ENCODE measurements at places on chromosomes 1 and 21.

GRCh38 chr1:17277511-17278159 lies 28.7 kb downstream of the PADI3 start:
- DNase-seq = no peak

- no peak for DNase-seq
Observed at GRCh38 chr1:98677288-98677687, 15.8 kb downstream of the SNX7 start.

GRCh38 chr1:89732643-89733222 lies 88.1 kb upstream of the LRRC8D start:
- no peak for DNase-seq

DNA sequence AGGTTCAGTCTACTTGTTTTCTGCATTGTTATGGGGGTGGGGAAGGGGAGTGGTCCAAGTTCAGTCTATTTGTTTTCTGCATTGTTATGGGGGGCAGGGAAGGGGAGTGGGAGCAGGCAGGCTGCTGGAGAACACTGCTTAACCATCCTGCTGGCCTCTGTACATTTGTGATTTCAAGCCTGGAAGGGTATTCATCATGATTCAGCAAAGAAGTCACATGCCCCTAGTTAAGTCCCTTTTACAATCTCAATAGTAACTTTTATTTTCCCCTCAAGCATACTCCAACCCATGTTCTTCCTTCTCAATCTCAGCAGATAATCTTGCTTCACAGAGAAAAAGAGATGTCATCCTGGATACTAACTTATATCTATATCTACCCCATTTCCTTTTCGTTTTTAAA lies 7.9 kb downstream of the LYST start:
- DNase-seq = no peak

GRCh38 chr21:44084496-44085241 lies 22.5 kb upstream of the PWP2 start:
- DNase-seq = no peak

DNA sequence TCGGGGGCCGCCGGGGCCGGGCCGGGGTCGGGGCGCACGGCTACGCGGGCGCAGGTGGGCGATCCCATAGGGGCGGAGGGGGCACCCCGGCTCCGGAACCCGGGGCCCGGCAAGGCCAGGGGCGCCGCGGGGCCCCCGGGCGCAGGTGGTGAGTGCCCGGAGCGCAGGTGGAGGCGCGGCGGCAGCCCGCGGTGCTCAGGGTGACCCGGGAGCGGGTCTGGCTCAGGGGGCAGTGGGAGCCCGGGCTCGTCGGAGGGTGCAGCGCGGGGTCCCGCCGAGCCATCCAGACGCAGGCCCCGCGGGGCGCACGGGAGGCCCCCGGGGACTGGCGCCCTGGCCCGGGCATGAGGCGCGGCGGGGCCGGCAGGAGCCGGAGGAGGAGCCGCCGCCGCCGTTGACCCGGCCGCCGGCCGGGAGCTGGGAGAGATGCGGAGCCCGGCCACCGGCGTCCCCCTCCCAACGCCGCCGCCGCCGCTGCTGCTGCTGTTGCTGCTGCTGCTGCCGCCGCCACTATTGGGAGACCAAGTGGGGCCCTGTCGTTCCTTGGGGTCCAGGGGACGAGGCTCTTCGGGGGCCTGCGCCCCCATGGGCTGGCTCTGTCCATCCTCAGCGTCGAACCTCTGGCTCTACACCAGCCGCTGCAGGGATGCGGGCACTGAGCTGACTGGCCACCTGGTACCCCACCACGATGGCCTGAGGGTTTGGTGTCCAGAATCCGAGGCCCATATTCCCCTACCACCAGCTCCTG lies 489 bp downstream of the CELSR2 start:
- no peak for DNase-seq

- DNase-seq = no peak
Observed at GRCh38 chr1:34879230-34879629, 19.7 kb upstream of the SMIM12 start.

DNA sequence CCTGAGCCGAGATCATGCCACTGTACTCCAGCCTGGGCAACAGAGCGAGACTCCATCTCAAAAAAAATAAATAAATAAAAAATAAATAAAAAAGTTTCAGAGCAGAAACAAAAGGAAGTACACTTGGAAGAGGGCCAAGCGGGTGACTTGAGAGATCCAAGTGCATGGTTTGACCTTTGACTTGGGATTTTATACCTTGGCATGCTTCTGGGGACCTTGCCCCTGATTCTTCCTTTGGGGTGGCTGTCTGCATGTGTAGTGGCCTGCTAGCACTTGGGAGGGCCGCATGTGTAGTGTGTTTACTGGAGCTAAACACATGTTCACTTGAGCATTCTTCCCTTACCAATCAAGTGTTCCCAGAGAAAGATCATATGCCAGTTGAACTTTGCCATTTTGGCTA lies 114.0 kb downstream of the DTL start:
- no peak for DNase-seq

- DNase-seq = peak; percentile 67
Observed at GRCh38 chr1:205255941-205256780, 28.4 kb downstream of the TMCC2 start.

- DNase-seq = no peak
Observed at GRCh38 chr1:33383489-33383888, 47.4 kb downstream of the PHC2 start.

DNA sequence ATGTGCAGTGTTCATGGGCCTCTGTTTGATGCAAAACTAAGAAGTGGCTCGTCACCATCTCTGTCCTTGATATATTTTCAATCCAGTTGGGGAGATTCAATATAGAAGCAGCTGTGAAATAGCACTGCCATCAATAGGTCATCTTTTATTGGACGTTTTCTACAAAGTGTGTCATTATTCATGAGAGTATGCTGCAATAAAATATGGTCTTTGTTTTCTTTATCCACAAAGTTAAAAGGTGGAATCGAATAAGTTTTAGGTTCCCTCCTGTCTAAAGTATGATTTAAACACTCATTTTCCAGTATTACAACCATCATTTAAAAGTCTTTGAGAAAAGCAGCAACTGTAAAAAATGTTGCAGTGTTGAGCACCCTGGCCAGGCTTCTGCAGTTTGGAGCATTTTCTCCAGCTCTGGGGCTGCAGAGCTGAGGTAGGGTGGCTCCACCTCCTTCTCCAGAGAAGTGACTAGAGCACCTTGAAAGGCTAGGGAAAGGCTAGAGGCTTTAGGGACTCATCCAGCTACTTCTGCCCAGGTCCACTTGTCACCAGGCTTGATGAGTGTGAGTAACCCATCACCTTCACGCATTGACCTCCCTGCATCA lies 56.5 kb upstream of the DNAH14 start:
- DNase-seq = no peak

- no peak for DNase-seq
Observed at GRCh38 chr1:220338759-220339158, 66.5 kb upstream of the RAB3GAP2 start.

GRCh38 chr21:35345954-35346353 lies 296.9 kb upstream of the RUNX1 start:
- no peak for DNase-seq

- no peak for DNase-seq
Observed at GRCh38 chr1:211910913-211911485, 80.4 kb upstream of the LPGAT1 start.

GRCh38 chr1:1247341-1247913 lies 905 bp upstream of the C1QTNF12 start:
- DNase-seq = no peak

DNA sequence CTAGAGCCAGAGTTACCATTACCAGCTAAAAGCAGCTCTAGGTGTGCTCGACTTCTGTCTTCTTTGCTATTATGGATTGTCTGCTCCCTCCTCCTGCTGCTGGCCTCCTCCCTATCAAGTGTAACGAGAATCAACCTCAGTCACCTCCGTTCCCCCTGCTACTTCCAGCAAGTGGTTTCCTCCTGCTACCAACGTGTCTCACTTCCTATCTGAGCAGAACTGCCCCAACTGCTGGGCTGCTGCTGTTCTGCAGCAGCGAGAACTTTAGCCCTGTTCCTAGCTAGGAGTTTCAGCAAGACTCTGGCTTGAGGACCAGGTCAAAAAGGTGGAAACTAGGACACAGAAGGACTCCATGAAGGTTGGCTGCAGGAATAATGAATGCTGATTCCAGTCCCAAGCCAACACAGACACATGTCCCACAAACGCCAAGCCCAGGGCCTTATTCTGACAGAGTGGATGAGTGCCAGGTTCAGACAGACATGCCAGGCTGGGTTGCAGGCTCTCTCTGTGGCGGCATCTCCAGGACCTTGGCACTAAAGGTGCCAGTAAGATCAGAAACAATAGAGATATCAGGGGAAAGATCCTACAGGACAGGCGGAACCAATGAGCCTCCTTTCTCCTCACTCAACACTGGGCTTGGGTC lies 46.9 kb downstream of the CD34 start:
- DNase-seq = peak; percentile 24

DNA sequence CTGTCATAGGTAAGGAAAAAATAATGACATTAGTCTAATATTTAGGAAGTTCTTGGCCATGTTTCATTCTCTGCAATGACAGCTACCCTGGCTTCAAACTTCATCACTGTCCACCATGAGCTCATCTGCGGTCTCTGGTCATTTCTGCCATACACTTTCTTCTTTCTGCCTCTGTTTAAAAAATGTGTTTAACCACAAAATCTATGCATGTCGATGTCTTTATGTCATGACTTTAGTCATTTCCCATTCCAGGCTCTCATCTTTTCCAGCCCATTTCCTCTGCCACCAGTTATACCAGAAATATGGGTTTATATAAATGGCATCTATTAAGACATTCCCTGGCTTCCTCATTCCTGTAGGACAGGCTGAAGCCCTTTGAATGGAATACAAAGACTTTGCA lies 68.5 kb upstream of the DUSP10 start:
- DNase-seq = no peak

DNA sequence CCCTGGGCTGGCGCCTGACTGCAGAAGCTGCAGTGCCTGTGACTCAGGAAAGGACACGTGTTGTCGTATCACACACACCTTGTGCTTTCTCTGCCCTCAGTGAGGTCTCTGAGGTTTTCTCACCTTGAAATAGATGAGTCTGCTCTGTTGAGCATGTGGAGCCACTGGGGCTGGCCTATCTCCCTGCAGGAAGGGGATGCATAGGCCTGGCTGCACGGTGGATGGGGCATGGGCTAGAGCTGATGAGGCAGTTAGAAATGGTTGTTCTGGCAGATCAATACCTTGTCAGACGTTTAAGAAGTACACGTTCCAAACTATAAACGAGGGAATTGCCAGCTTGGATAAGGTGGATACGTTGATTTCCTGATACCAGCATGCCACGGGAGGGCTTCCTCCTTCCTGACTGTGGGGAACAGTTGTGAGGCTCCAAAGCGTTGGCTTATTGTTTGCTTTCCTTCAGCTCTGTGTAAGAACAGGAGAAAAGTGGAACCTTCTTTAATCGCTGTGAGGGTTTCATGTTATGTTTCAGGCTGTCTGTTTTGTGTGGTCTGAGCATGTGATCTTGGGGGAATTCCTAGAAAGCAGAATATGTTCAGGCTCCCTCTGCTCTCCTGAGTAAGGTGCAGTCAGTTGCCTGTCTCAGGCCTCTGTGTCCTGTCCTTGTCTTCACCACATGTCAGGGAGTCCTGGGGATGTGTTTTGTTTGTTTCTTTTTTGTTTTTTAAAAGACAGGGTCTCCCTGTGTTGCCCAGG lies 44.8 kb downstream of the PCNT start:
- DNase-seq = peak; percentile 7

DNA sequence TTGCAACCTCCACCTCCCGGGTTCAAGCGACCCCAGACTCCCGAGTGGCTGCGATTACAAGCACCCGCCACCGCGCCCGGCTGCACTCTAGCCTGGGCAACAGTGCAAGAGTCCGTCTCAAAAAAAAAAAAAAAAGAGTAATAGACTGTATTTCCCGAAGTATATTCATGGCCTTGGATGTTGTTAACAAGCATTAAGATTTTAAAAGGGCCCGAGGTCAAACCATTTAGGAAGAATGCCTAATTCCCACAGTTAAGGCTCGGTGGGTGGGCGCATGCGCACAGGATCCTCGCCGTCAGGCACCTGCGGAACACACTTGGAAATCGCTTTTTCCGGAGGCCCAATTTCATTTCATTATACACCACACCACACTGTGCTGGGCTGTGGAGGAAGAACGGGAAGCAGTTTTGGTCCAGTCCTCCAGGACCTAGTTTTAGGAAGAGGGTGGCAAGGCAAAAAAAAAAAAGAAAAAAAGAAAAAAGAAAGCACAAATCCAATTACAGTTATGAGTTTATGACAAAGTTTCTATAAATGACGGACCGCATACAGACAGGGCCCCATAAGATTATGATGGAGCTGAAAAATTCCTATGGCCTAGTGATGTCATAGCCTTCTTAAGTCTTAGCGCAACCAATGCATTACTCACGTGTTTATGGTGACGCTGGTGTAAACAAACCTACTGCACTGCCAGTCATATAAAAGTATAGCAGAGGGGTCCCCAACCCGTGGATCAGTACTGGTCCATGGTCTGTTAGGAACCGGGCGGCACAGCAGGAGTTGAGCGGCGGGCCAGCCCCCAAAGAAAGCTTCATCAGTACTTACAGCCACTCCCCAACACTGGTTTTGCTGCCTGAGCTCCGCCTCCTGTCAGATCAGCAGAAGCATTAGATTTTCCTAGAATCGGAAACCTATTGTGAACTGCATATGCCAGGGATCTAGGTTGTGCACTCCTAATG lies 38.2 kb downstream of the H3-3A start:
- no peak for DNase-seq

DNA sequence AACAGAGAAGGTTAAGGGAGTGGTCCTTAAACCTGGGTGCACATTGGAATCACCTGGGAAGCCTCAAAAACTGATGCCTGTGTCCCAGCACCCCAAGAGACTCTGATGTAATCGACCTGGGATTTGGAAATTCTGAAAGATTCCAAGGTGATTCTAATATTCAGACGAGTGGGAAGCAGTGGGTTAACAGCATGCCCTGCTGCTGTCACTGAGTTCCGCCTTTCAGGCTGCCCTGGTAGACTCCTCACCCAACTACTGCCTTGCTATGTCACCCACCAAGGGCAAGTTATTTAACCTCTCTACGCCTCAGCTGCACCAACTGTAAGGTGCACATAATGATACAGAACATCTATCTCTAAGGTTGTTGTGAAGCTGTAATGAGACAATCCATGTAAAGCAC lies 59.2 kb downstream of the CD34 start:
- DNase-seq = no peak
